ENCODE measurements at places on chromosomes 12 and 14. TPM values are rescaled to one million over a fixed set of nuclear protein-coding genes. Genes with fewer than 3 reads are reported as not detected.

GRCh38 chr14:102853648-102854047 lies 68.8 kb upstream of the AMN start:
- no peak overlapping the region for H3K27ac ChIP-seq
- H3K4me3 ChIP-seq = no peak overlapping the region
- peaks cover 5% of the 10 kb centered on the region for H3K4me1 ChIP-seq
- no peak for DNase-seq

SMOC1 gene
- total RNA-seq = 10.9 TPM

DNA sequence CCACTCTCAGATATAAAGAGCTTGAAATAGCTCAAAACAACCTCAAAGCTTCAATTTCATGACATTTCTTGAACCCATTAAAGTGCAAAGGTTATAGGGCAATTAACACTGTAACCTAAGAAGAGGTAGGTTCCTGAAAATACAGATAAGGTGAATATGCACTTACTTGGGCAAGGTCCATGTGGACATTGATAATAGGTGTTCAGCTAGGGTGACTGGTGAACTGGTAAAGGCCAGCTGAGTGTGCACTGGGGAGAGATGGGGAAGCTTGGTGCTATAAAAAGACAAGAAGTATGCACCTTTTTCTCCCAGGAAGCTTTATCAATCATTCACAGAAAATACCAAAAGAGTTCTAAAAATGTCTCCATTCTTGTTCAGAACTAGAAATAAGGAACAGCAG lies 418.6 kb downstream of the SLC16A7 start:
- no peak overlapping the region for H3K4me3 ChIP-seq
- no peak for DNase-seq
- H3K4me1 ChIP-seq = peaks cover 5% of the 10 kb centered on the region
- no peaks in the 10 kb centered on the region for H3K27me3 ChIP-seq
- no peaks in the 10 kb centered on the region for H3K36me3 ChIP-seq

DNA sequence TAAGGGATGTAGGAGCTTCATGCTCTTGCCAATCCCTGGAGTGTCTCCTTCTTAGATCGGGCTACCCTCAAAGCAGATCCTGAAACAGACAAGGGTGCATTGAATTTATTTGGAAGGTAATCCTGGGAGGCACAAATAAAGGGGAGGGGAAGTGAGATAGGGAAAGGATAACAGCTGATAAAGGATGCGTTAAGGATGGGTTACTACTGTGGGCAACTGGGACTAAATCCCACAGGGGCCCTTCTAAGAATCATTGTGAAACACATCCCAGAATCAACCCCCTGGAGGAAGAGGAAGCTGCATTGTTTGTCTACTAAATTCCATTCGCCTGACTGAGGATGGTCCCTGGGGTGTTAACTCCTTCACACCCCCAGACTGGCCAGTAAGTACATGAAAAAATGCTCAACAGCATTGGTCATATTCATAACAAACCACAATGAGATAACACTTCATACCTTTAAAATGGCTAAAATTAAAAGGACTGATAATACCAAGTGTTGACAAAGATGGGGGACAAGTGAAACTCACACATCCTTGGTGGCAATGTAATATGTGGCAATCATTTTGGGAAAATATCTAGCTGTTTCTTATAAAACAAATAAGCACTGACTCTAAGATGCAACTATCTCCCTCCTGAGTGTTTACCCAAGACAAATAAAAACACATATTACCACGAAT lies 37.0 kb upstream of the CMKLR1 start:
- H3K36me3 ChIP-seq = no peaks in the 10 kb centered on the region
- DNase-seq = no peak
- no peaks in the 10 kb centered on the region for H3K27me3 ChIP-seq
- H3K4me3 ChIP-seq = no peak overlapping the region
- H3K27ac ChIP-seq = no peak overlapping the region
- no peaks in the 10 kb centered on the region for H3K4me1 ChIP-seq

- no peaks in the 10 kb centered on the region for H3K27me3 ChIP-seq
- no peak overlapping the region for H3K27ac ChIP-seq
- no peak for DNase-seq
- peaks cover 10% of the 10 kb centered on the region for H3K36me3 ChIP-seq
Measured at GRCh38 chr14:63423381-63423780, 104.6 kb upstream of the GPHB5 start.

SDR9C7 gene
- not detected for total RNA-seq

LRRC10 gene
- total RNA-seq = not detected

DNA sequence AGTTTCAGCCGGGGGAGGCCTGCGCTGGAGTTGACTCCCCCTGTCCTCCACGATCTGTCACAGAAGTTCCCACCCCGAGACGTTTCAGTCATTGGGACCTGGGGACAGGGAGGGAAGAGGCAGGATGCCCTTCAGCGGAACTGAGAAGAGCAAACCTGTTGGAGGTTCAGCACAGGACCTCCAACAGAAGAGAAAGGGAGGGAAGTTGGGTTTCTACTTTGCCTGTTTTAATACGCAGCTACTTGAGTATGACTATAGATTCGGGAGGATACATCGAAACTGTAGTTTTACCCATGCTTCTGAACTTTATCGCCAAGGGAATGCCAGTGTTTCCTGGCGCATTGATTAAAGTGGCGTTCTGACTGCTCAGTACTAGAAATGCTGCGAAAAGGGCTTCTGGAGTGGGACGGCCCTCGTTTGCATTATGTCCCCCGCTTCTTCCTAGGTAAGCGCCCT lies 2.3 kb upstream of the DUSP6 start:
- H3K27me3 ChIP-seq = no peaks in the 10 kb centered on the region
- H3K4me3 ChIP-seq = peak overlapping the region; percentile 95
- H3K27ac ChIP-seq = peak overlapping the region; percentile 98
- H3K36me3 ChIP-seq = peaks cover 16% of the 10 kb centered on the region
- H3K4me1 ChIP-seq = peaks cover 48% of the 10 kb centered on the region
- DNase-seq = no peak

TAS2R50 gene
- total RNA-seq = 2.7 TPM

GRCh38 chr14:99862136-99862535 lies 68.9 kb downstream of the EML1 start:
- H3K4me3 ChIP-seq = no peak overlapping the region
- no peak overlapping the region for H3K27ac ChIP-seq
- no peaks in the 10 kb centered on the region for H3K4me1 ChIP-seq
- no peak for DNase-seq
- no peaks in the 10 kb centered on the region for H3K27me3 ChIP-seq

CCT2 gene
- 266 TPM for total RNA-seq

COL2A1 gene
- 446 TPM for total RNA-seq

DNA sequence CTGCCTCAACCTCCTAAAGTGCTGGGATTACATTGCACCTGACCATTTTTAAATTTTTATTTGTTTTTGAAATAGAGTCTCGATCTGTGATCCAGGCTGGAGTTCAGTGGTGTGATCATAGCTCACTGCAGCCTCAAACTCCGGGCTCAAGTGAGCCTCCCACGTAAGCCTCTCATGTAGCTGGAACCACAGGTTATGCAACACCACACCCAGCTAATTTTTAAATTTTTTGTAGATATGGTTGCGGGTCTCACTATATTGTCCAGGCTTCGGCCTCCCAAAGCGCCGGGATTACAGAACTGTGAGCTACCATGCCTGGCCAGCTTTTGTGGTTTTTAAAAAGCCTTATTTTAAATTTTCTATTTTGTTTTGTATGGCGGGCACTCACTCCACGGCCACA lies 2.2 kb upstream of the DRAM1 start:
- no peak for DNase-seq
- peaks cover 3% of the 10 kb centered on the region for H3K4me1 ChIP-seq
- no peak overlapping the region for H3K4me3 ChIP-seq
- no peaks in the 10 kb centered on the region for H3K36me3 ChIP-seq
- no peak overlapping the region for H3K27ac ChIP-seq
- H3K27me3 ChIP-seq = peaks cover 18% of the 10 kb centered on the region

GRCh38 chr14:61379639-61380184 lies 58.3 kb downstream of the PRKCH start:
- peaks cover 12% of the 10 kb centered on the region for H3K36me3 ChIP-seq
- no peak overlapping the region for H3K27ac ChIP-seq
- no peaks in the 10 kb centered on the region for H3K27me3 ChIP-seq
- H3K4me3 ChIP-seq = no peak overlapping the region

GRCh38 chr12:58703866-58704265 lies 216.4 kb downstream of the LRIG3 start:
- peaks cover 2% of the 10 kb centered on the region for H3K36me3 ChIP-seq
- DNase-seq = no peak
- no peak overlapping the region for H3K4me3 ChIP-seq
- H3K27ac ChIP-seq = no peak overlapping the region
- H3K4me1 ChIP-seq = no peaks in the 10 kb centered on the region

MYH6 gene
- 0.04 TPM for total RNA-seq

HVCN1 gene
- total RNA-seq = 4.2 TPM

GRCh38 chr14:96920023-96920422 lies 122.8 kb downstream of the VRK1 start:
- H3K36me3 ChIP-seq = peaks cover 6% of the 10 kb centered on the region
- peak overlapping the region; percentile 51 for H3K27ac ChIP-seq
- H3K4me3 ChIP-seq = no peak overlapping the region
- H3K4me1 ChIP-seq = peaks cover 13% of the 10 kb centered on the region
- no peaks in the 10 kb centered on the region for H3K27me3 ChIP-seq

- H3K4me3 ChIP-seq = no peak overlapping the region
- no peak for DNase-seq
- H3K4me1 ChIP-seq = peaks cover 22% of the 10 kb centered on the region
Measured at GRCh38 chr12:42468341-42468821, 121.2 kb downstream of the PRICKLE1 start.

TAS2R13 gene
- 3.4 TPM for total RNA-seq

GRCh38 chr12:52867642-52868041 lies 18.8 kb upstream of the KRT78 start:
- no peak overlapping the region for H3K27ac ChIP-seq
- DNase-seq = no peak
- H3K4me3 ChIP-seq = no peak overlapping the region
- H3K4me1 ChIP-seq = peaks cover 3% of the 10 kb centered on the region
- H3K36me3 ChIP-seq = no peaks in the 10 kb centered on the region

CIROP gene
- not detected for total RNA-seq

PKP2 gene
- total RNA-seq = 103 TPM

GRCh38 chr14:59739794-59740193 lies 130.8 kb downstream of the RTN1 start:
- DNase-seq = no peak
- H3K36me3 ChIP-seq = peaks cover 4% of the 10 kb centered on the region
- no peaks in the 10 kb centered on the region for H3K27me3 ChIP-seq
- peaks cover 2% of the 10 kb centered on the region for H3K4me1 ChIP-seq

DNA sequence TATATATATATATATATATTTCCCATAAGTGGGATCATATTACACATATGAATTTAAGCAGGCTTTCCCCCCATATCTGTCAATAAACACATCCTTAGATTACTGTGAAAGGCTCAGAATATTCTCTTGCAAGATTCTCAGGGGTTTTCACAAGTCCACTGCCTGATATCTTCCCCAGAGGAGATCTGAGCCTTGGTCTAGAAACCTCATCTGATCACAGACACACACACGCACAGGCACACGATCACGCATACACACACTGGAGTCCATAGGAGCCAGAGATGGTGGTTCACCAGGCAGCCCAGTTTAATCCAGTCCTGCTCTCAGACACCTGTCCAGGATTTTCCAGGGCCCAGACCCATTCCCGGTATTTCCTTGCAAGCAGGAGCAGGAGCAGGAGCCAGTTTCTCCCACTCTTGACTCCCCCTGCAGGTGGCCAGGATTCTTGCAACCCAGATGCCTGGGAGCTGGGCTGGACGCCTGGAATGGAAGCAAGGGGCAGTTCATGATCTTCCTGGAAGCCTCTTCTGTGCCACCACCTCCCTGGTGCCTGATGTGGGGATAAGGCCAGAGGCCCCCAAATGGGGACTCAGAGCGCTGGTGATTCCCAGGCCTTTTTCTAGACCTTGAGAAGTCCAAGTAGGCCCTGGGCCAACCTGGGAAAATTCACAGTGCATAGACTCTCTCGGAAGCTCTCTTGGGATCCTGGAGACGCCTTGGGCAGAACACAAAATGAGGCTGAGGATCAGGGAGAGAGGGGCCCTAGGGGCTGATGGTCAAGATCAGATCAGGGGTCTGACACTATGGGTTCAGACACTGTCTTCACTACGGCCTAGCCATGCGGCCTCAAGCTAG lies 16.5 kb upstream of the KRT78 start:
- no peaks in the 10 kb centered on the region for H3K36me3 ChIP-seq
- peak; percentile 75 for DNase-seq
- peaks cover 8% of the 10 kb centered on the region for H3K27me3 ChIP-seq
- no peaks in the 10 kb centered on the region for H3K4me1 ChIP-seq

CORO1C gene
- 68.3 TPM for total RNA-seq

TAS2R31 gene
- total RNA-seq = 8.6 TPM

AMHR2 gene
- total RNA-seq = 35.7 TPM

DNA sequence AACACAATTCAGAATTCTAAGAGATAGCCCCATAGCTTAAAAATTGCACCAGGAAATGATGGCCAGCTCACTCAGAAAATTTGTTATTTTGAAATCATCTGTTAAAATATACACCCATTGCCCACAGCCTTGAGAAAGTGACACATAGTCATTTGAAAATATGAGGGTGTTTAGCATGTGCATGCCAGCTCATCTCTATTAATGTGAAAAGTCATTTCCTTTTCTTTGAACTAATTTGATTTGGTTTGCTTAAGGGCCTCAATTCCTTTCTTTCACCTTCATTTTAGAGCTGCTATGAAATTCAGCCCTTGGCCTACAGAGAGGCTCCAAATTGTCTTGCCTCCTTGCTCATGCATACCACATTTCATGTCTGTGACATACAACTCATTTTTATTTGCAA lies 241.4 kb downstream of the PHLDA1 start:
- H3K4me1 ChIP-seq = no peaks in the 10 kb centered on the region
- H3K27ac ChIP-seq = no peak overlapping the region
- H3K4me3 ChIP-seq = no peak overlapping the region
- H3K27me3 ChIP-seq = no peaks in the 10 kb centered on the region

CLEC2A gene
- total RNA-seq = not detected

RASAL1 gene
- total RNA-seq = 0.36 TPM

- peaks cover 17% of the 10 kb centered on the region for H3K27me3 ChIP-seq
- H3K36me3 ChIP-seq = no peaks in the 10 kb centered on the region
- H3K4me3 ChIP-seq = no peak overlapping the region
- H3K27ac ChIP-seq = no peak overlapping the region
Measured at GRCh38 chr12:9809338-9809737, 17.9 kb upstream of the KLRF1 start.

All from progenitor cell of endocrine pancreas (in vitro differentiated cells).